ENCODE measurements at places on chromosomes 1 and 21.

DNA sequence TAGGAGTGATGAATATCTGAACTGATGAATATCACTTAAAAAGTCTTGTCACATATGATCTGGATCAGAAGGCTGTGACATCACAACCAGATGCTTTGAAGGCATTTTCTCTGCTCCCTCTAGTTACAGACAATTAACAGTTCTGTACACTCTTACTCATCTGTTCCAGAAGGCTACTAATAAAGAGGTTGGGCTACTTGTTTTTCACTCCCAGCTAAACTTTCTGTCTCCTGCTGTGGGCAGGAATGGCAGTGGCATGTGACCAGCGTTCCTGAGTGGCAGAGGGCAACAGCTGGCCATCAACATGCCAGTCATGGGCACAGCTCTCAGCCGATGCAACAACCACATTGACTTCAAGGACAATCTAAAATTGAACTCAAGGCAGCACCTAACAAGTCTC lies 66.7 kb downstream of the SLC45A1 start:
- DNase-seq, result no peak

DNA sequence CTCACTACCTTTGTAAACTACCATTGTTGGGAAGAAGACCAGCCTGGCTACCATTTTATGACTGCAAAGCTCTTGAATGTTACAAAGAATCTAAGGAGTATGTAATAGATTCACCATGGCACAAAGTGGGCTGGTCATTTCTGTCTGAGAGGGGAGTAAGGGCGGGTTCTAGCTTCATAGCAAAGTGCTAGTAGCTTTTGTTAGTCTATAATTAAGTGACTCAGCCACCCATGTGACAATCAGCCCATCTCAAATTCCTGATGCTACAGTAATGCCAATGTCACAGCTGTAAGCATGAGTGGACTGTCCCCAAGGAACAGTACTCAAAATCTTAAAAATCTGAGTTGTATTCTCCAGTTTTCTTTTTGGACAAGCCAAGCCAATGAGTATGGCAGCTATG lies 15.4 kb upstream of the OTUD3 start:
- DNase-seq, result no peak

DNA sequence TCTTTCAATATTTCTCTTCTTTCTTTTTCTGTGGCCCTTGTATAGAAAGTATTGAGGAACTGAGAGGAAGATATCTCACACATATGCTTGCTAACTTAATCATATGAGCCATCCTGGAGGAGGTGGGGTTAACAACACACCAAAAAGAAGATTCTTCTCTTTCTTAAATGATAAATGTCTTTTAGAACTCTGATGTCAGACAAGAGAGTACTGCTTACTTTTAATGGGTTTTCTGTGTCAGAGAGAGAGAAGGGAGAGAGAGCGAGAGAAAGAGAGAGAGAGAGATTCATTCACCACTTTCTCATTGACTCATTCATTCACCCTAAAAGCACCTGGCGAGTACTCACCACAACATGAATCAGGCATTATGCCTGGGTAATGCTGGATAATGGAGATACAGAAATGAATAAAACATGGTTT lies 250.3 kb upstream of the SGIP1 start:
- DNase-seq, result no peak

DNA sequence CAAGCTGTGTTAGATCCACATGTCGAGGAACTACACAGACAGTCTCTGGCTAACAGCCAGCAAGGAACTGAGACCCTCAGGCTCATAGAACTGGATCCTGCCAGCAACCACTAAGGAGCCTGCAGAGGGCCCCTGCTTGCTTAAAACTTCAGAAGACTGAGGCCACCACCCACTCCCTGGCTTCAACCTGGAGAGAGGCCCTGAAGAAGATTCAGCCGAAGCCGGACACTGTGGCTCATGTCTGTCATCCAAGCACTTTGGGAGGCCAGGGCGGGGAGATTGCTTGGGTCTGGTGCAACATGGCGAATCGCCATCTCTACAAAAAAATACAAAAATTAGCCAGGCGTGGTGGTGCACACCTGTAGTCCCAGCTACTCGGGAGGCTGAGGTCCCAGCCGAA lies 92.6 kb upstream of the TMPRSS2 start:
- peak; percentile 58 for DNase-seq

GRCh38 chr1:113168946-113169345 lies 95.9 kb downstream of the LRIG2 start:
- no peak for DNase-seq

GRCh38 chr1:41153750-41154274 lies 88.3 kb downstream of the SCMH1 start:
- no peak for DNase-seq

- DNase-seq, result no peak
Measured at GRCh38 chr1:223770621-223771315, 58.4 kb downstream of the CAPN2 start.

DNA sequence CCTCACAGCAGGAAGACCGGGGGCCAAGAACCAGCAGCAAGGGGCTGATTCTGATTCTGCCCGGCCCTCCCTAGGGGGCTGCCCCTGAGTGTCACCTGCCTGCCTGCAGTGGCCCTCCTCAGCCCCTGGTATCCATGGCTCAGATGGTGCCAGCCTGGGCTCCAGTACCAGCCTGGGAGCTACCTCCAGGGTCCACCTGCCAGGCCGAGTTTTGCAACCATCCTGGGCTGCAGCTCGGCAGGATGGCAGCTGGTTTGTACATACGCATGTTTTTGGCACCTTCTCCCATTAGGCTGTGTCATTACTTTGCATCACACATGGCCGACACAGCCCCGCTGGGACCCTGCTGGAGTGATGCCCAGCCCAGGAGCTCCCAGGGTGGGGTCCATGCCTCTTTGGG lies 93.3 kb upstream of the WNT4 start:
- DNase-seq, result no peak

DNA sequence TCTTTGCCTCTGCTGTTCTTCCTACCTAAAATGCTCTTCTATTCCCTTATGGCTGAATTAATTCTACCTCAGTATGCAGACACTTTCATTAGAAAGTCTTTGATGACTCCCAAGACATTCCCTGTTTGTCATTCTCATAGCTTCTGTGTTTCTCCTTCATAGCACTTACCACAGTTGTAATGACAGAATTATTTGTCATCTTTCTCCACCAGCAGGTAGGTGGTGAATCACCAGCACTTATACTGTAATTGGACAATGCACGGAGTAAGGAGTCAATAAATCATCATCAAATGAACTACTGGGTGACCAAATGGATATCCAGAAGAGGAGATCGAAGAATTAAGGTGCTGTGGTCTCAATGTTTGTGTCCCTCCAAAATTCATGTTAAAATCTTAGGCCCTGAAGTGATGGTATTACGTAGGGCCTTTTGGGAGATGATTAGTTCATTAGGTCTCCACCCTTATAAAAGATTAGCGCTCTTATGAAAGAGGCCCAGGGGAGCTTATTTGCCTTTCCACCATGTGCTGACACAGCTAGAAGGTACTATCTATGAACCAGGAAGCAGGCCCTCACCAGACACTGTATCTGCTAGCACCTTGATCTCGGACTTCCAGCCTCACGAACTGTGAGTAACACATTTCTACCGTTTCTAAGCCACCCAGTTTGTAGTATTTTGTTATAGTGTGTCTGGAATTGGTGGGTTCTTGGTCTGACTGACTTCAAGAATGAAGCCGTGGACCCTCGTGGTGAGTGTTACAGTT lies 2.4 kb upstream of the CCT8 start:
- no peak for DNase-seq

- DNase-seq, result no peak
Measured at GRCh38 chr1:118535901-118536300, 350.9 kb upstream of the SPAG17 start.

- DNase-seq, result no peak
Measured at GRCh38 chr1:80359666-80360065, 1353.1 kb upstream of the ADGRL4 start.

GRCh38 chr21:21101911-21102310 lies 103.7 kb downstream of the NCAM2 start:
- DNase-seq, result no peak

- DNase-seq, result peak; percentile 42
Measured at GRCh38 chr1:234559902-234560676, 49.9 kb downstream of the IRF2BP2 start.

- peak; percentile 41 for DNase-seq
Measured at GRCh38 chr1:200917291-200917817, 22.7 kb downstream of the INAVA start.

- DNase-seq, result peak; percentile 58
Measured at GRCh38 chr1:153649863-153650235, 8.7 kb upstream of the SNAPIN start.

DNA sequence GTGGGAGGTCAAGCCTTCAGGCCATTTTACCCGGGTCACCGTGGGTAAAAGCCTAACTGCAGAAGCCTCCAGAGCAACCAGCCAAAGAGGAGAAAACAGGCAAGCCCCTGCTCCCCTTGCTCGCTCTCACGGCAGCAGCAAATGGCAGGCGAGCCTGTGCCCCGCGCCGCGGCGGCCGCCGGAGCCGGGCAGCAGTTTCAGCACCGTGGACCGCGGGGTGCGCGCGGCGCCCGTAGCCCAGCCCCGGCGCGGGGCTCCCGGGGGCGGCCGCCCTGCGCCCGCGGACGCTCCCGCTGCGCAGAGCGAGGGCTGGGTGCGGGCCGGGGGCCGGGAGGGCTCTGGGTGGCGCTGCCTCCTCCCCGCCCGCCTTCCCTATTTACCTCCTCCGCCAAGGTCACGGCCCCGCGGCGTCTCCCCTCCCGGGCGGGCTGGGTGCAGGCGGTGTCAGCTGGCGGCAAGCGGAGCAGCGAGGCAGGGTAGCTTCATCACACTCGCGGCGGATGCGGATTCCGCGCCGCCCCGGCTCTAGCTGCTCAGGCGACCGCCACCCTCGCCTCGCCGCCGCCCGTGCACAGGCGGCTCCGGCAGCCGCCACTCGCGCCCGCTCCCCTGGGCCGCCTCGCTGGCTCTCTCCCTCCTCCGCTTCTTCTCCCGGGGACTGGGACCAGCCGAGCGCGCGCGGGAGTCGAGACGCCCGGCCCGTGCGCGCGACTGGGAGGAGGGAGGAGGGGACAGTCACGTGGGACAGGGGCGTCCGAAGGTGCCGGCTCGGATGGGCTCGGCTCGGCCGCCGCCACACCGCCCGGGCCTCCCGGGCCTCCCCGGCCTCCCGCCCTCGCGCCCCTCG lies at the start of gene RGS7:
RGS7 (minus strand) TSS at position 687 of the 847 bp plus-strand sequence.
- DNase-seq, result no peak

DNA sequence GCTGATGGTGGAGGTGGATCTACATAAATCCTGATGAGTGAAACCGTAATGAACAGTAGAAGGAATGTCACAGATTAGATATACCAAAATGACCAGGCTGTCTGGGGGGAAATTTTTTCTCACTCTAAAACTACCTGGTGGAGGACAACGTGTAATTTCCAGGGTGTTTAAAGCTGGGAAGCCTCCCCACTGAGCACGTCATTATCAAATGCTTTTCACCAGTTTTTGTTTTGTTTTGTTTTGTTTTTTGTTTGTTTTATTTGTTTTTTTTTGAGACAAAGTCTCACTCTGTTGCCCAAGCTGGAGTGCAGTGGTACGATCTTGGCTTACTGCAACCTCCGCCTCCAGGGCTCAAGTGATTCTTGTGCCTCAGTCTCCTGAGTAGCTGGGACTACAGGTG lies 11.6 kb downstream of the AGPAT3 start:
- no peak for DNase-seq

DNA sequence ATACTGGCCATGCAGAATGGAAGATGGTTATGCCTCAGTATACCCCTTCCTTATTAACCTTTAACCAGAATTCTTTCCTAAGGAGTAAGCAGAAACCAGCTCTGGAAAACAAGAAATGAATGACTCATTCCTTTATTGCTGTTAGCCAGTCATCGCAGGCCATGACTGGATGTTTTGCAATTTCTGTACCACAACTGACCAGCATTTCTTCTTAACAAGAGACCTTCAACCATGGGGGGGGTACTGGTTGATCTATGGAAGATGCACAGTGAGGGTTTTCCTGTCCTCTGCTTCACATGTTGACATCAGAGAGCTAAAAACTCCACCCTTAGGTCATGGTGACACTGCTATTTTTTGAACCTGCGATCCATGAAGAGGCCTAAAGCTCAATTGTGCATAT lies 28.0 kb upstream of the RNF2 start:
- no peak for DNase-seq

- DNase-seq, result no peak
Measured at GRCh38 chr21:38911484-38912101, 105.9 kb downstream of the ETS2 start.

GRCh38 chr1:236451796-236452373 lies 57.8 kb downstream of the EDARADD start:
- DNase-seq, result peak; percentile 78

- DNase-seq, result no peak
Measured at GRCh38 chr1:161946071-161946987, 77.3 kb downstream of the OLFML2B start.

DNA sequence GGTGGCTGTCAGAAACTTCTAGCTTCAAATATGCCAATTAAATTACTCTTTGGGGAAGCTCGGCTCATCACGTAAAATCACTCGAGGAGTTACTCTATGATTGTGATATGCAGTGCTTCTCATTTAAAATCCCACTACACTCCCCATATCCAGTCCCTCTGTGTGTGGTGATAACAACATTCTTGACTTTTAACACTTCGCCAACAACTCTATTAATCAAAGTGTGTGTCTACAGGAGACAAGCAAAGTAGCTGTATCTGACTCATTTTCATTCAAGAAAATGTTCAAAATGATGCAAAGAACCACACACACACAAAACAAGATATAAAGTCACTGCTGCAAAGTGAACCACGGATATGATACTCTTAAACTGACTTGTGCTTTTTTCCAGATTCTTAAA lies 341.3 kb downstream of the DSCAM start:
- DNase-seq, result no peak

DNA sequence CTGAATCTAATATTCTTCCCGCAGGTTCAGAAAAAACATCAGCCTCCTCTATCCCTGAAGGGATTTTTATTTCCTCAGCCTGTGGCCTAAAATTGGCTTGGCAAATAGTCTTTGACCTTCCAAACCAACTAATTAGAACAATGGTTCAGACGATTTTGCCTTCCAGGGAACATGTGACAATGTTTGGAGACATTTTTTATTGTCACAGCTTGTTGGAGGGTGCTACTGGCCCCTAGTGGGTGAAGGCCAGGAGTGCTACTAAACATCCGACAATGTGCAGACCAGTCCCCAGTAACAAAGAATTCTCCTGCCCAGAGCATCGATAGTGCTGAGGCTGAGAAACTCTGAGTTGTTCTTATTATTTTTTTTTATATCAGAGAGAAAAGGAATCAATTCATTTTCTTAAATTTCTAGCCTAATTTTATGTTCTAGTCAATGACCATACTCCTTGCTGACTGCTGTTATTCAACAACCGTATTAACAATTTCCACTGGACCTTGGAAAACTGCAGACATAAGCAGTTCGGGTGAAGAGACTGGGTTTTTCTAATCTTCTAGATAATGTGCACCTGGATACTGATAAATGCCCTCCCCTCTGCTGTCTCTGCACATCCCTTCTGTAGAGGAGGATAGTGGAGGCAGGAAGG lies 280.7 kb downstream of the LMX1A start:
- no peak for DNase-seq

DNA sequence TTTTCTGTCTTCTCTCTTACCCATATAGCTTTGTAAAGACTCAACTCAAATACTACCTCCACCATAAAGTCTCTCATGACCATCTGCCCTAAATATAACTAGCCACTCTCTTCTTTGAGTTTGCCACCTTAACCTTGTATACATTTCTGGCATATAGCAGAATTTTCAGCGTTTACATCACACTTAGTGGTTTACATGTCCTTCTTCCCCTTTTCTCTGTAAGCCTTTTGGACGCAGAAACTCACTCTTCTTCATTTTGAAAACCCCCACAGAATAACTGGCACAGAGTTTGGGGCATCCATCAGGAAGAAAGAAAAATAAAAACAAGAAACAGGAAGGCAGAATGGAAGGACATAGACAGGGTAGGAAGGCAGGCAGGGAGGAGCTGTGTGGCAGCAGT lies 131.8 kb upstream of the DUSP10 start:
- DNase-seq, result no peak

All from activated effector memory CD4-positive, alpha-beta T cell treated with anti-CD3 and anti-CD28 coated beads, Interleukin-2, amount 50 U/mL, for 16 hours (primary cell).